Stimulated activated CD4-positive, alpha-beta T cell treated with anti-CD3 and anti-CD28 coated beads, Interleukin-4, amount 100 ng/mL, for 1 hour (primary cell): ENCODE measurements at places on chromosomes 2 and 18.

DNA sequence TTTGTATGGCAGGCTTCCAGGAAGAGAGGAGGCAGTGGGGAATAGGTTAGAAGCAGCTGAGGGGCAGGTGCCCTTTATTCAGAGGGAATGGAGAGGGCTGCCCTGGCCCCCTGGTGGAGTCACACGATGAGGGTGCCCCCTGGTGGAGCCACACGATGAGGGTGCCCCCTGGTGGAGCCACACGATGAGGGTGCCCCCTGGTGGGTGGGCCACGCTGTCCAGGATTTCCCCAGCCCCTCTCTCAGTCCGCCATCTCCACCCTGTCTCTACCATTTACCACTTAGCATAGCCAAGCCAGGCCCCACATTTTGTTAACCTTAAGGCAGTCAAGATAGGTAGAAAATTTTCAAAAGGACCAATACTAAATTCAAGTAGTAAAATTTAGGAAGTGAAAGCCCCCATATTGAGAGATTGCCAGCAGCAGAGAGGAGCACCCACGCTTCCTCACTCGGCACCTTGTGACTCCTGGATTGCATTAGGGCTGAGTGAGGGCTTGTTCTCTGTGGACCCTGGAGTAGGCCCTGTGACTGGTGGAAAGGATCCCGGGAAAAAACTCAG lies 10.4 kb upstream of the FAM228A start:
- DNase-seq: peak; percentile 38

- no peak for DNase-seq
Measured at GRCh38 chr18:5049124-5049523, 147.9 kb downstream of the AKAIN1 start.

GRCh38 chr2:119508756-119509155 lies 15.5 kb downstream of the SCTR start:
- no peak for DNase-seq

DNA sequence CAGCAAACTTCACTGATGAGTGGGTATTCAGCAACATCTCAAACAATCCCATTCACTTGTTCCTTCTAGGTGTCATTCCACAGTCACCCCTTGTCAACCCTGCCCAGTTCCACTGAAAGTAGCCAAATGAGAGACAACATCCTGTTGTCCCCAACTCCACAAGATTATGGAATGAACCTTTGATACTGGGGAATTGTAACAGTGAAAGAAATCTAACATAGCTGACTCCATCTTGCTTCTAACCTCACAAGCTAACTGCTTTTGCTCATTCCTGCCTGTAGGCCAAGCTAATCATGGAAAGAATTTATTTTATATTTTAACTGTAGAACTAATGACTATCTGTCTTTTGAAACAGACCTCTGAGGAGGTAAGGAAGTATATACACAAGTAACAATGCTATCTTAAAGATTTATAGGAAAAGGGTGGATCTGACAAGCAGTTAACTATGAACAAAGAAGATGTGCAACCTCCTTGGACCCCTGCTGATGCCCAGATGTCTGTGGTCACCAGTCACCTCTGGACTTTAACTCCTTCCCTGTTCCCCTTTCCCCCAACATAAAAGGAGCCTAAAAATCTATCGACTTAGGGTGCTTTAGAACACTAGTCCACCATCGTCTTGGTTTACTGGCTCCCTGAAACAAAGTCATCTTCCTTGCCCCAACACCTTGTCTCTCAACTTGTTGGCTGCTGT lies 6.9 kb upstream of the ANXA4 start:
- no peak for DNase-seq

DNA sequence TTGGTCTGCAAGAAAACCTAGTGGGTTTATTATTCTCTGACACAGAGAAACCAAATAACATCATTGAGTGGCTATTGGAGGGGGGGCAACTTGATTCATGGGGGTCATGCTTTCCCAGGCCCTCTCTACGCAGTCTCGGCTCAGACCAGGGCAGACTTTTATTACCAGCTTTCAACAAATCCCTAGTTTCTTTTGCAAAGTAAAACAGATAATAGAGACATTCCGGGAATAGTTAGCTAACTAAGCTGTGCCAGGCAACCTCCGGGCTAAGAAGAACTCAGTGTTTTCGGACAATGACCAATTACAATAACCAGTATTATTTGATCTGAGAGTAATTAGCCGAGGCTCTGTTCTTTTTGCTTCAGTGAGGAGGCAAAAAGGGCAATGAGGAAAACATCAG lies 66.3 kb downstream of the CDK15 start:
- no peak for DNase-seq

- DNase-seq: no peak
Measured at GRCh38 chr2:234858145-234858544, 93.7 kb upstream of the SH3BP4 start.

GRCh38 chr2:56687169-56687568 lies 503.4 kb downstream of the CCDC85A start:
- DNase-seq: no peak

- no peak for DNase-seq
Measured at GRCh38 chr2:27856386-27856785, 33.8 kb downstream of the RBKS start.

DNA sequence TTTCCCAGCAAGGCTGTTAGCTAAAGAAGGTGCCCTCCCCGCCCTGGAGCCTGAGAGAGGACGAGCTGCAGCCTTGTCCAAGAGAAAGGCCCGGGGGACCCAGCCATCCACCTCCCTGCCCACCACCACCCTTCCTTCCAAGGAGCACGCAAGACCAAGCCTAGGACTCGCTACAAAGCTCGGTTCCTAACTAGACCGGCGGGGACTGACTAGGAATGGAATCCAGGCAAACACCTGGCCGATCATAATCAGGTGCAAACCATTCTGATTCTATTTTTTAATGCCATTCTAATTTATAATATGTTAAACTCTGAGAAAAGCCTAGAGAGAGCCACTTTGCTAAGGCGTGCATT lies 19.7 kb upstream of the TUBB6 start:
- no peak for DNase-seq

- DNase-seq: no peak
Measured at GRCh38 chr2:64313398-64313723, 140.6 kb upstream of the LGALSL start.

- DNase-seq: no peak
Measured at GRCh38 chr18:24530630-24531111, 70.2 kb downstream of the HRH4 start.

GRCh38 chr2:7043690-7044089 lies 126.5 kb downstream of the RNF144A start:
- no peak for DNase-seq

DNA sequence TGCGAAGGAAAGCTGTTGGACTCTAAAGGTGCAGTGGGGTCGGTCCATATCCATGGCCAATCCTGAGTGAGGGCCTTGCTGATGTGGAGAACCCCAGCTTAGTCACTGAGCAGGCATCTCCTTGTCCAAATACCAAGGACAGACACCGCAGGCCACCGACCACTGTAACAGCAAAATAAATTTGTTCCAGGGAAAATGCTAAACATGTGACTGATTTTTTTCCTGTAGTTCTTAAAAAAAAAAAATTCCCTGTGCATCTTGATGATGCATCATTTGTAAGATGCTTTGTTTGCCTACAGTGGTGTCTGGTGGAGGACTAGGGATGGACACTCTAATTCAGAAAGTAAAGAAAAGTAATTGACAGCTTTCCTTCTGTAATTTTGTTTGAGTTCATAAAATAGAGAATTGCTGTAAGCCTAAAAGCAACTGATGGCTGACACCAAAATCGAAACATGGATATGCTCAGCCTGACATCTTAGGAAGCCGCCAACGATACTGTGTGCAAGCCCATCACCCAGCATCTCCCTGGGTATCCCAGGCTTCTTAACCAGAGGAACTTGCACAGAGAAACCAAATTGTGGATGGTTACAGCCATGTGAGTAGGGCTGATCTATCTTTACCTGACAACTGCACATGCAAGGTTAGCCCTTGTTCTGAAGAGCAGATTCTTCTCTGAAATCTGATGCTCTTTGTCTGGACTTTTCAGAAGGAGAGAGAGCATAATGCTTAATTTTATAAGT lies 188.6 kb downstream of the ARL4C start:
- DNase-seq: no peak

DNA sequence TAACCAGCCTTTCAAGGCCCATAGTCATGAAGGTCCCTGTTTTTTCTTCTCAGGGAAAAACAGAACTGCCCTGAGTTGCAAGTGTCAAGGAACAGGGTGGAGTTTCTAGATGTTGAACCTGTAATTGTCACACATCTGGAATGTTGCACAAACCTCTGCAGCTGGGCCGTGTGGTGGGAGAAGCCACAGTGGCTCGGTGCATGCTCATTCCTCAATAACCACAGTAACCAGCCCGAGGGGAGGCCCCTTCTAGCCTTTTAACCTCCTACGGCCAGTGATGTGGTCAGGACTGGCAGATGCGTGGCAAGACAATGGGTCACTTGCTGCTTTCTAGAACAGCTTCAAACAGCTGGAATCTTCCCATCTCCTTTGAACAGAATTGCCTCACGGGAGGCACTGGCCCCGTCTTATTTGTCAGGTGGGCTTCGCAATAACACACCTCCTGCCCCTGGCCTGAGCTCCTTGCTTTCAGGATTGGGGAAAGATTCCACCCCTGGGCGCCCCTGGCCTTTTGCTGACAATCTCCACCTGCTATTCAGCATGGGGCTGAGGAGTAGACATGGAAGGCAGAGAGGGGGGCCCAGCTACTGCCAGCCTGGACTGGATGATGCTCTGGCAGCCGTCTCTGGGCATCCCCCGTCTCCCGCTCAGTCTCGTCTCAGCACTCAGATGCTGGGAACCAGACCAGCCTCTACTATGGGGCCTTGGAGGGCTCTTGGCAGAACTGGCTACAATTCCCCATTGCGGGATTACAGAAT lies 102.9 kb downstream of the KLHL29 start:
- no peak for DNase-seq

GRCh38 chr2:44358503-44358902 lies 2.8 kb downstream of the PREPL start:
- DNase-seq: peak; percentile 13

- DNase-seq: no peak
Measured at GRCh38 chr18:41949206-41949920, 5.7 kb upstream of the PIK3C3 start.

GRCh38 chr2:60365556-60365955 lies 187.9 kb downstream of the BCL11A start:
- DNase-seq: no peak

DNA sequence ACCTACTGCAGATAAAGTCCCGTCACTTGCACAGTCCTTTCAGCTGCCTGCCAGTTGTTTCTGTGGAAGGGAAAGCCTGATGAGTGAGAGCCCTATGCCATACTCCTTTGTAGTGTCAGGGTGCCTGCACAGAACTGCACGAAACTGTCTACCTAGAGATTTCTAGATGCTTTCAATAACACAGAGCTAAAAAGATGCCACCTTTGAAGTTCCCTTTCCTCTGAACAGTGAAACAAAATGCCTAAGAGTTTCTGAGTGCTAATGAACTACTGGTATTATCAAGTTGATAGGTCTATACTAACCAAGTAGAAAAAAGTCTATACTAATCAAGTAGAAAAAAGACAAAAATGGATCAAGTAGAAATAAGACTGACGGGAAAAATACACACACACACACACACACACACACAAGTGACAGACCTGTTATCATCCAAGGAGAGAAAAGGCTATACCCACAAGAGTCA lies 79.0 kb downstream of the TLK1 start:
- peak; percentile 7 for DNase-seq

- no peak for DNase-seq
Measured at GRCh38 chr2:100941646-100942240, 60.3 kb upstream of the RPL31 start.

GRCh38 chr2:33131111-33131510 lies 184.4 kb downstream of the LTBP1 start:
- DNase-seq: no peak

DNA sequence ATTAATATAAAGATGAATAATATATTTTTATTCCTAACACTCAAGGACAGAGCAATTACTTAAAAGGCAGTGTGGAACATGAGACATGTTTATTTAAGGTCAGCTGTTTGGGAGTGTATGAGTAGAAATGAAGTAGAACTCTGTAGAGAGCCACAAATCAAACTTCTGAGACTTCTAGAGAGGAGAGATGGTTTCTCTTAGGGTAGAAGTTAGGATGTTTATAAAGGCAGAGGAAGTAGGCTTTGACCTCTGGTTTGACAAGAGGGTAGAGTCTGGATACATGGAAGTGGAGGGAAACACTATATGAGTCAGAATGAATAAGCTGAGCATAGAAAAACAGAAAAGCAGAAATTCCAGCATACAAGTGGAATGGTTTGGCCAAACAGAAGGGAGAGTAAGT lies 262.1 kb upstream of the KLHL14 start:
- no peak for DNase-seq

GRCh38 chr2:46569766-46570165 lies 90.4 kb downstream of the TMEM247 start:
- DNase-seq: no peak

DNA sequence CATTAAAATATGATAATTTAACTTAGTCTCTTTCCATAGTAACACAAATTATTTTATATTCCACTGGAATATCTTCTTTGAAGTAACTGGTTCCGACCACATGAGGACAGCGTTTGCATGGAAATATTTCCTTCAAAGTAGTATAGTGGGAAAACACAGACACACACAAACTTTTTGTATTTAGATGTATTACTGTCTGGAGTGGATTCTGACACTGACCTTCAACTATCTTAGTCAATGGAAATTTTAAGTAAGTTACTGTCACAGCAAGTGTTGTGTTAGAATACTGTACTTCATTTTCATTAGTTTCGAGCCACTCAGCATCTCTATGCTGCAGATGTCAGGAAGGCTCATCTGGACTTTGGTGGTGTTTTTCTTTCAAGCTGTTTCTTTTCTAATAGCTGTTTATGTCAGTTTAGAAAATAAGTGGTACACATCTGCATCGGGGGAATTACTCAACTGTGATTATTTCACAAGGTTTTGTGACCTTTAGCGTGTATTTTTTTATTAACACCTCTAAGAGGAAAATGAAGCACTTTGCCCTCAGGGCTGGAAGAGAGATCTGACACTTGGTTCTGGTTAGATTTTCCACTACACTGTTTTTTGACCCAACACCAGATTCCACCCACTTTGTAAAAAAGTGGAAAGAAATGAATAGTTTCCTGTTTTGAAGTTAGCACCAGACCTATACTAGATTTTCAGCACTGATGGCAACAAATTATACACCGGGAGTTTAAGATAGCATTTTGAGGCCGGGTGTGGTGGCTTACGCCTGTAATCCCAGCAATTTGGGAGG lies 18.9 kb upstream of the THOC1 start:
- no peak for DNase-seq

- DNase-seq: no peak
Measured at GRCh38 chr2:208807756-208808155, 401.2 kb downstream of the PTH2R start.

DNA sequence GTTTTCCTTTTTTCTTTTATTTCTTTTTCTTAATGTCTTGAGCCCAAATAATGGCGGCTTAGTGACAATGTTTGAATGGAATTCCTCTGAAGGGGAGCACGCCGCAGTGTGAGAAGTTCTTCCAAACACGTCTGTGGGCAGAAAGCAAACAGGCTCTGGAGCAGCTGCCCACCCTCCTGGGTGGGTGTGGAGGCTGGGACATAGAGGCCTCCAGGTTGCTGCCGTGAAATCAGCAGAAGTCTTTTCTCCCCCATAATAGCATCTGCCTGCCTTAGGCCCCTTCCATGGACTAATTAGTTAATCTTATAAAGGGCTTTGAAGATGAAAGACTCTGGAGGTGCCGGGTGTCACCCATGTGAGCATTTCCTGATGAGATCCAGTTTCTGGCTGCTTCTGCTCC lies 213.9 kb downstream of the SH3RF3 start:
- DNase-seq: no peak
